ENCODE measurements at places on chromosomes 11 and 22.

- DNase-seq = no peak
These were observed 1319.9 kb downstream of the LRRC4C start for GRCh38 chr11:40139536-40139935.

- no peak for DNase-seq
These were observed 127.6 kb downstream of the CNTN5 start for GRCh38 chr11:99148352-99148751.

DNA sequence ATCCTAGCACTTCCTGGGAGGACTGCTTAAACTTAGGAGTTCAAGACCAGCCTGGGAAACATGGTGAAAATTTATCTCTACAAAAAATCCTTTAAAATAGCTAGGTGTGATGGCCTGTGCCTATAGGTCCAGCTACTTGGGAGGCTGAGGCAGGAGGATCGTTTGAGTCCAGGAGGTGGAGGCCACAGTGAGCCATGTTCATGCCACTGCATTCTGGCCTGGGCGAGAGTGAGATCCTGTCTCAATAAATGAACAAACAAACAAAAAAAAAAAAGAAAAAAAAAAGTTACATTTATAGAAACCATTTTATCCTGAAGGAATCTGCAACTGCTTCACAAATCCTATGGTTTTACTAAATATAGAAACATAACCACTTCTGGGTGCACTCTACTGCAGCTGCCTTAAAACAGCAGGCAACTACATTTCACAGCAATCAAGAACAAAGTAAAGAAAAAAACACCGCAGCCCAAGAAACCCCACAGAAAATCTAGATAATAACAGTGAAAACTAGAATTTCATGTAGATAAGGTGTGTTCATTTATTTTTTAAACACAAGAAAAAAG lies 75.9 kb upstream of the GAB2 start:
- no peak for DNase-seq

DNA sequence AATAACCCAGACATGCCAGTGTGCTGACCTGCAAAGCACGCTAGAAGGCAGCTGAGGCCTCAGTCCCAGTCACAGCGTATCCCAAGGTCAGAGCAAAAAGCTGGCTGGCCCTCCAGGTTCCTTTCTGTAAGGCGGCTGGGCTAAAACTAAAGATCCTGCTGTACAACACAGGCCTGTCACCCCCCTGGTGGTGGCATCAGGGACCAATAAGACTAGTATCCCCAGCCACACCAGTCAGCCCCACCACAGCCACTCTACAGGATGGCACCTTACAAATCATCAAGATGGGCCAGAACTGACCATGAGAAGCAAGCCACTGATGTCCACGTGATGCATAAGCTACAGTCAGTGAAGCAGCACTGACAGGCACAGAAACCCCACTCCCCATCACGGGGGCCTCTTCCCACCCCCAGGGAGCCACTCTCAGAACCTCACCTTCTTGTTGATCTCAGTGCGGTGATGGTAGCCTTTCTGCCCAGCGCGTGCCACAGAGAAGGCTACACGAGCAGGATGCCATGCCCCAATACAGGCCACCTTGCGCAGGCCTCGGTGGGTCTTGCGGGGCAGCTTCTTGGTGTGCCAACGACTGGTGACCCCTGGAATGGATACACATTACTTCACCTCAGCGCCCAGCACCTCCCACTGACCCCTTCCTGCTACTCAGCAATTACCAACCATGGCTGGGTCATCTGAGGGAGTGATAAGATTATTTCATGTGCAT lies 5.0 kb downstream of the RPL3 start:
- no peak for DNase-seq

DNA sequence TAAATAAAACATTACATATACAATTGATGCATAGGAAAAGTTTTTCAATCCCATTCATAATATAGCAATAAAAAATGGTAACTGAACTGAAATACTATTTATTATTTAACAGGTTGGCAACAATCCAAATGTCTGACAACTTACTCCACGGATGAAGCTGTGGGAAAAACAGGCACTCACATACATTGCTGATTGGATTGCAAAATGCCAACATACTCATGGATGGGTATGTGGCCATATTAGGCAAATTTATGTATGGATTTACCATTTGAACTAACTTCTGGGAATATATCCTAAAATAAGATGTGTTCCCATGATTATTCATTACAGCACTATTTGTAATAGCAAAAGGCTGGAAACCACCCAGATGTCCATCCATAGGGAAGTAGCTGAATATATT lies 3.2 kb upstream of the BIRC2 start:
- DNase-seq = no peak

- no peak for DNase-seq
These were observed 3.8 kb downstream of the INPPL1 start for GRCh38 chr11:72228229-72228843.

DNA sequence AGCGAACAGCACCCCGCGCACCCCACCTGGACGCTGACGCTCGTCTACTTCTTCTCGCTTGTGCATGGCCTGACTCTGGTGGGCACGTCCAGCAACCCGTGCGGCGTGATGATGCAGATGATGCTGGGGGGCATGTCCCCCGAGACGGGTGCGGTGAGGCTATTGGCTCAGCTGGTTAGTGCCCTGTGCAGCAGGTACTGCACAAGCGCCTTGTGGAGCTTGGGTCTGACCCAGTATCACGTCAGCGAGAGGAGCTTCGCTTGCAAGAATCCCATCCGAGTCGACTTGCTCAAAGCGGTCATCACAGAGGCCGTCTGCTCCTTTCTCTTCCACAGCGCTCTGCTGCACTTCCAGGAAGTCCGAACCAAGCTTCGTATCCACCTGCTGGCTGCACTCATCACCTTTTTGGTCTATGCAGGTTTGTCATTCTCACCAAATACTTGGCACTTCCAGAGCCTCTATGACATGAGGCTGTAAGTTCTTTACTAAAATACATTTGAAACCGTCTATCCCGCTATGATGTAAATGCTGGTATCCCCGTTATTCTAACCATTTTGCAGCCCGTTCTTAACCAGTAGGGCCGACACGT lies 535 bp downstream of the AQP11 start:
- DNase-seq = peak; percentile 47

GRCh38 chr11:66617155-66617834 lies 865 bp downstream of the RBM14 start:
- peak; percentile 89 for DNase-seq

- no peak for DNase-seq
These were observed 220.4 kb downstream of the FAM76B start for GRCh38 chr11:95569207-95569606.

DNA sequence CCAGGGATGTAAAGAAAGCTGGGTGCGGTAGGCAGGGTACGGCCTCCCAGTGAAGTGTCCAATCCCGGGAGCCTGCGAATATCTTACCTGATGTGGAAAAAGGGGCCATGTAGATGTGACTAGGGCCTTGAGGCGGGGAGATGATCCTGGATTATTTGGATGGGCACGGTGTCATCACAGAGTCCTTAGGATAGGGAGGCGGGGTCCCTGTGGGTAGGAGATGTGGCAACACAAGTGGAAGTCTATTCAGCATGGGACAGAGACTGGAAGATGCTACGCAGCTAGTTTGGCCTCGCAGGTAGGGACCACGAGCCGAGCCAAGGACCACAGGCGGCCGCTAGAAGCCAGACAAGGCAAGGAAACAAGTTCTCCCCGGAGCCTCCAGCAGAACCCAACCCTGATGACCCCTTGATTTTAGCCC lies 46.4 kb upstream of the SHANK2 start:
- no peak for DNase-seq

DNA sequence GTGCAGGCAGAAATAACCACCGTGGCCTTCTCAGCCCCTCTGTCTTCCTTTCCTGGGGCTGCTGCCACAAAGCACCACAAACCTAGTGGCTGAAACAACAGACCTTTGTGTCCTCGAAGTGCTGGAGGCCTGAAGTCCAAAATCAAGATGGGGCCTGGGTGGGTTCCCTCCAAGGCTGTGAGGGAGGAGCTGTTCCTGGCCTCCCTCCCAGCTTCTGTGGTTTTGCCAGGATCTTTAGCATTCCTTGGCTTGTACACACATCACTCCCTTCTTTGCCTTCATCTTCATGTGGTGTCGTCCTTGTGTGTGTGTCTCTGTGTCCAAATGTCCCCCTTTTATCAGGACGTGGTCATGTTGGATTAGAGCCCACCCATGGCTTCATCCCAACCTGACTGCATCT lies 29.0 kb upstream of the PARVG start:
- DNase-seq = no peak

- no peak for DNase-seq
These were observed 108.6 kb downstream of the SYN3 start for GRCh38 chr22:32949391-32950173.

- no peak for DNase-seq
These were observed 12.4 kb downstream of the TOP3B start for GRCh38 chr22:21970037-21970799.

GRCh38 chr11:106399076-106399511 lies 321.6 kb downstream of the AASDHPPT start:
- DNase-seq = peak; percentile 59

DNA sequence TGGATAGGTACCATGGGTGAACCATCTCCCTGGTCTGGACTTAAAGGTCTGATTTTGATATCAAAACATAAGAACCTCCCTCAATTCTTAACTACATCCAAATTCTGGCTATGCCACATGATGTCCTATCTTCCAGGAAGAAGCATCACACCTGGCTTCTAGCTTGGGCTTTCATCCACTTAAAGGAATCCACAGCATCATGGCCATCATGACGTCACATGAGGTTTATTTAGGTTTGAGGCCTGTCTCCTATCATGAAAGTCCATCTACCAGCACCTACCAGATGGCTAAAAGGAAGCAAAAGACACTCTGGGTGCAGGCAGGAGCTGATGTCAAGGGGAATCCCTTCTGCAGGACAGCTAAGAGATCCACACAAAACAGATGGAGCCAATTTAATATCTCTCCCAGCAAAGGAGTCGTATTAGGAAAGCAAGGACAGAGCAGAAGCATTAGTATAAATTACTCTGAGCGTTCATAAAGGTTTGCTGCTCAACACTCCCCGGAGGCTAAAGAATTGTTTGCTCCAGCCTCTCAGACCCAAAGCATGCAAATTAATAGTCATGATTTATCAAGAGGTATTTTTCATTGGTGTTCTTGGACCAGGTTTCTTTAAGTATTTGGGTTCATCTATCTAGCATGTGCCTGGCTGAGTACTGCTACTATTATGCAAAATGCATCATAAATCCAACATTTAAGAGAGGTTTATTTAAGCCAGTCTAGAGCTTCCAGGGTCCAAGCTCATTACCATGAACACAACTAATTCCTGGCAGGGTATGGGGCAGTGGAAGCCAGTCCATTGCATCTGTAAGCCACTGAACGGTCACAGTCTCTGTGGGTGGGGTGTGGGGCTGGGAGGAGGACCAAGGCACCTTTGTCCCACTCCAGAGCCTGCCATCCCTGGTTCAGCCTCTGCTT lies 47.2 kb downstream of the GALNT18 start:
- no peak for DNase-seq

DNA sequence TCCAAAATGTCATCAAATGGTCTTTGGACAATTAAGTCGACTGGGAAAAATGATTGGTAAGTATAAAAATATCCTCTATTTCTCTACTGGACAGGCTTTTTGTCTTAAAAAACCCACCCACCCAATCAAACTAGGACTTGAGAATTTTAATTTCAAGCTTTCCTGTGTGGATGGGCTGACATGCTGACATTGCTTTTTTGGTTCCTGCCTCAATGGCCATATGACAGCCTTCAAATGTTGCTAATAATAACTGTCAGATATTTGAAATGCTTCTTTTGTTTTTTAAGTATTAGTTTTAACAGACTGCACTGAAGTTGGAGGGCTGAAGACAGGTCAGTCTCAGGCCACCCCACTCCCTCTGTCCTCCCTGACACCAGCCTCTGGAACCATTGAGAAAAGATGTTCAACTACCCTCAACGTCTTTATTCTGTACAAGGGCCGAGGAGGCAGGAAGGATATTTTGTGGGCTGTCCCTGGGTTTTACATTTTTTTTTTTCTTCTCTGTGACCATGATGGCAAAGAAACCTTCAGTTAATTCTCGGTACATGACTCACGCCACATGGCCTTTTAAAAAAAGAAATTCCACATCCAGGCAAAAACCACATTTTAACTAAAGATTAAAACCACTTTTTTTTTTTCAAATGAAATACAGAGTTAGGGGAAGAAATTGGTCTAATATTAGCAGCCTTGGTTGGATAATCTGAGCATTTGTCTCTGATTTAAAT lies 130.4 kb downstream of the SLC1A2 start:
- no peak for DNase-seq

DNA sequence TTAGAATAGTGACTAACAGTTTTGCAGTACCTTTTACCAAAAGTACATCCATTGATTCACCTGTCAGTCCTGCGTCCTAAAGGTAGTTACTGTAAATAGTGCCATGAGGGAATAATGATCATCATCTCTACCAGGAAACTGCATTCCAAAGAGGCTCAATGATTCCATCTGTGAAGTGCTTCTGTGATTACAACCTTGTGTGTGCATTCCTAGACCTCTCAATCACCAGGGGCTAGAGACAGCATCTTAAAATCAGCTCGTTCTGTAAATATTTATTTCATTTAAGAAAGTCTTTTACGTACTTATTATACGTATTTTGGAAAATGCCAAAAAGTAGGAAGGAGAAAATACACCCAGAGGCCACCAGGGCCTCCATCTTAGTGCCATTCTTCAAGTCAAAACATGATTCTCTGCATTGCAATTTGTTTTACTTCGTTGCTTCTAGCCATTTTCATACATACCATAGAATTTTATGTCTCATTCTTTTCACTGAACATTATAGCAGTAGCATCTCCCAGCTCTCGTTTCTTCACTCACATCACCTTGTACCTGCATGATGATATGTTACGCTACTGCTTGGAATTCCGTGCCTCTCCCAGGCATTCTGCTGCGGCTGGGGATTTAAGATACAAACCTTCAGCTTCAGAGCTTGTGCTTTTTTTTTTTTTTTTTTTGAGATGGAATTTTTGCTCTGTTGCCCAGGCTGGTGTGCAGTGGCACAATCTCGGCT lies 117.0 kb downstream of the SEZ6L start:
- no peak for DNase-seq

- DNase-seq = no peak
These were observed 21.9 kb downstream of the TP53I11 start for GRCh38 chr11:44928816-44929215.

GRCh38 chr22:29813563-29813962 lies 24.5 kb downstream of the ASCC2 start:
- DNase-seq = no peak

GRCh38 chr11:32385998-32386397 lies 49.3 kb downstream of the WT1 start:
- DNase-seq = no peak

DNA sequence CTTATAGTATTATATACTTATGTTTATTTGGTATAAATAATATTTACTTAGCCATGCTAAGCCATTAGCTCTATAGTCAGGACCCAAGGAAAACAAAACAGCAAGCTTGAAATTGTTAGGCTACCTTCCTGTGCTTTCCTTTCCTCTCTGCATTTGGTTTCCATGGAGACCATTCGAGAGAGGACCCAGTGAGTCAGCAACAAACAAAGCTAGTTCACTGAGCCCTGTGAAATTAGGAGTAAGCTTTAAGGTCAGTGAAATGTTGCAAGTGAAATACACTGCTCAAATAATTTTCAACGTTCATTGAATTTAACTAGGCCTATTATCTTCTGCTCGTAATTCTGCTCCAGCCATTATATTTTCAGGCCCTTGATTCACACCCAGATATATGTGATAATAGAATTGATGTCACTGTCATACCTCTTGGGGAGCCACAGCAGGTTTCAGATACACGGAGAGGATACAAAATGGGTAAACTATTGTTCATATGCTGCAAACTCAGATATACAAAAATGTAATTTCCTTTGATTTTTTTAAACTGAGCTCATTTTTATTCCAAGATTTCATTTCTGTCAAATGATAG lies 9.1 kb upstream of the OR10D3 start:
- no peak for DNase-seq

GRCh38 chr11:118838905-118839553 lies 44.7 kb upstream of the CXCR5 start:
- no peak for DNase-seq

All from Right ventricle myocardium superior (tissue), 1 donor.